ENCODE measurements at places on chromosomes 1 and 21.
A peak's percentile ranks its signal among the peaks of the same experiment; 100 is the strongest.

DNA sequence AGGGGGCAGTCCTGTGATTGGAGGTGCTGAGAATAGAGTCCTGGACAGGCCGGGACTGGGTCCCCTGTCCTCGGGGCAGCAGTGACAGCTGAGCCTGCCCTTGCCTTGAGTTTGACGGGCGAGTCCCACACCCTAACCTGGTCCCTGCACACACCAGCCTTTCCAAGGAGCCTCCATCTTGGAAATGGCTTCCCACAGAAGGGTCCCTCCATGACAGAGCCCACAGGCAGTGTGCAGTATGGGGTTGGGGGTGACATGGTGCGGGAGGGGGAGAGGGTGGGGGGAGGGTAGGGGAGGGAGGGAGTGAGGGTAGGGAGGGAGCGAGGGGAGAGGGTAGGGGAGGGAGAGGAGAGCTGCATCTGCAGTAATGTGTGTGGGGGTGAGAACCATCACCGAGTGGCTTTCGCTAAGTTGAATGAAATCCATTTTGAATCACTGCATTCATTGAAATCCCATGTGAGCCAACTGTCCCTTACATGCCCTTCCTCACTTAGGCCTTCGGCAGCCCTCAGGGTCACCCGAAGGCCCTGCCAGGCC is 10.1 kb upstream of the TMEM52 start:
- DNase-seq, result no peak

DNA sequence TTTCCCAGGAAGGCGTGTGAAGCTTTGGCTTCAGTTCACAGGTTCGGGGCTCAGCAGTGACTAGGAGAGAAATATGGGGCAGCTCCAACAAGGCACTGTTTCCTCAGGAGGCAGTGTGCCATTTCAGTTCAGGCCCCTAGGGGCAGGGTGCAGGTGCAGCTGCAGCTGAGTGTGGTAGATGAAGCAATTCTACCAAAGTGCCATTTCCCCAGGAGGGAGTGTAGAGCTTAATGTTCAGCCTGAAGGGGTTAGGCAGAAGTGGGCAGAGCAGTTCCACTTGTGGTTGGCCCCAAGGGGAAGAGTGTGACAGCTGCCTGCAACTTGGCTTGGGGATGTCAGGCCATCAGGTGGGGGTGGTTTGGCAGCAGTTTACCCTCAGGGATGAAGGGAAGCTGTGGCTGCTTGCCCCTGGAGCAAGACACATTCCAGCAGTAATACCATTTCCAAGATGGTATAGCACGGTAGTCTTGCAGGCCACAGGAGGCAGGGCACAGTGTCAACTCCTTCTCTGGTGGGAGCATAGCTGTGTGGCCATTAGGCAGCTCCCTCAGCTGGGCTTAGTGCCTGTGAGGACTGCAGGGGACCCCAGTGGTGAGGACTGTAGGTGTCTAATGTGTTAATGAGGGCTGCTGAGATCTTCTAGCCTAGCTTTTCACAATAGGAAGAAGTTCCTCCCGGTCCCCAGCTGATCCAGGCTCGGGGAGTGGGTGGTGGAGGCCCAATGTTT is 34.7 kb downstream of the RGSL1 start:
- no peak for DNase-seq

- no peak for DNase-seq
These were observed 34.4 kb downstream of the NENF start for GRCh38 chr1:212466898-212467650.

GRCh38 chr1:76949503-76949902 is 82.2 kb downstream of the ST6GALNAC5 start:
- no peak for DNase-seq

GRCh38 chr1:30695439-30695841 is 27.9 kb downstream of the MATN1 start:
- no peak for DNase-seq

GRCh38 chr1:106952776-106953175 is 103.7 kb upstream of the PRMT6 start:
- no peak for DNase-seq

- no peak for DNase-seq
These were observed 112.3 kb downstream of the TM2D1 start for GRCh38 chr1:61612602-61613001.

DNA sequence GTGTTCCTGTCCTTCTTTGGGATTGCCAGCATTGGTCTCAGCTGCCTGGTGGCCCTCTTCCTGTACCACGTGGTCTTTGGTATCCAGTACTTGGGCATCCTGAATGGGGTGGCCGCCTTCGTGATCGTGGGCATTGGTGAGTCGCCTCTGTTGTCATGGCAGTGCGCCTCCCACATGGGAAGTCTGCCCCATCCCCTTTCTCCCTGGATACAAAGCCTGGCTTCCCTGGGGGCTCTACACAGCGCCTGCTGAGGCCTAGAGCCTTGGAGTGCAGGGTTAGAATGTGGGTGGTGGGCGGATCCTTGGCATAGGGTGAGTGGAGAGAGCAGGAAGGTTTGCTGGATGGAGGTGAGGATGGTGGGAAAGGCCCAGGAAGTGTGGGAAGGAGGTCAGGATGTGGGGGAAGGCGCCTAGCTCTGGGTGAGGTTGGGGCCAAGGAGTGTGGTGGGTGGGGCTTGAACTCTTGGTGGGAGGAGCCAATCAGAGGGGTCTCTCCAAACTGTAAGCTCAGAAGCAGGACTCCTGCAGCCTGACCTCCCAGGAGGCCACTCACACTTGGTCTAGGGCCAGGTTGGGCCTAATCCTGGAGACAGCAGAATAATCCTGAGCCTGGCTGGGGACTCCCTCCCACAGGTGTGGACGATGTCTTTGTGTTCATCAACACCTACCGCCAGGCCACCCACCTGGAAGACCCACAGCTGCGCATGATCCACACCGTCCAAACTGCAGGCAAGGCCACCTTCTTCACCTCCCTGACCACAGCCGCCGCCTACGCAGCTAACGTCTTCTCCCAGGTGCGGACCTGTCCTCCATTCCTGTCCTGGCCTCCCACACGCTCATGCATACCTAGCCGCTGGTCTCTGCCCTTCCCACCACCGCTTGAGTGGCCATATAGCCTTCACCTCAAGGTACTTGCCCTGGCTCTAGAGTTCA is 36.7 kb downstream of the DISP3 start:
- no peak for DNase-seq

GRCh38 chr1:1079408-1080121 is 5.5 kb upstream of the RNF223 start:
- peak; percentile 30 for DNase-seq

DNA sequence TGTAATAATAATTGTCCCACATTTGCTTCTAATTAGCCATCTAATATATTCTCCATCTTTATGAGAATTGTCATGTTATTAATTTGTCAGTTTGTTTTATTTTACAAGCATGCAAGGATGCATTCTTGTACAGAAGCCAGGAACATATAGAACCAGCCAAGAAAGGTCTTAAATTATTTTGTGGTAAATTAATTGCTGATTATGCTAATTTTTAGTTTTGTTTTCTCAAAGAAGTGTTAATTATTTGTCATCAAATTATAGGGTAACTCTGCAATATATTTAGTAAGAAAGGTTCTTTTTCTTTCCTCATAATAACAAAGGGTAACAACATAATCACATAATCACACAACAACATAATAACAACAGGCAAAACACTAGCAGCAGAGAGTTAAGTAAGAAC is 5.7 kb downstream of the CLIC6 start:
- no peak for DNase-seq

GRCh38 chr21:46092811-46093667 is 4.9 kb upstream of the COL6A2 start:
- no peak for DNase-seq

DNA sequence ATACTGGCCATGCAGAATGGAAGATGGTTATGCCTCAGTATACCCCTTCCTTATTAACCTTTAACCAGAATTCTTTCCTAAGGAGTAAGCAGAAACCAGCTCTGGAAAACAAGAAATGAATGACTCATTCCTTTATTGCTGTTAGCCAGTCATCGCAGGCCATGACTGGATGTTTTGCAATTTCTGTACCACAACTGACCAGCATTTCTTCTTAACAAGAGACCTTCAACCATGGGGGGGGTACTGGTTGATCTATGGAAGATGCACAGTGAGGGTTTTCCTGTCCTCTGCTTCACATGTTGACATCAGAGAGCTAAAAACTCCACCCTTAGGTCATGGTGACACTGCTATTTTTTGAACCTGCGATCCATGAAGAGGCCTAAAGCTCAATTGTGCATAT is 28.0 kb upstream of the RNF2 start:
- peak; percentile 24 for DNase-seq

GRCh38 chr21:17819877-17820229 is 697 bp upstream of the C21orf91 start:
- no peak for DNase-seq

GRCh38 chr1:230125640-230126528 is 58.8 kb downstream of the GALNT2 start:
- DNase-seq, result no peak

- DNase-seq, result no peak
These were observed 336.6 kb upstream of the LYPLAL1 start for GRCh38 chr1:218837051-218837450.

- no peak for DNase-seq
These were observed 14.2 kb downstream of the RIMS3 start for GRCh38 chr1:40651138-40651857.

DNA sequence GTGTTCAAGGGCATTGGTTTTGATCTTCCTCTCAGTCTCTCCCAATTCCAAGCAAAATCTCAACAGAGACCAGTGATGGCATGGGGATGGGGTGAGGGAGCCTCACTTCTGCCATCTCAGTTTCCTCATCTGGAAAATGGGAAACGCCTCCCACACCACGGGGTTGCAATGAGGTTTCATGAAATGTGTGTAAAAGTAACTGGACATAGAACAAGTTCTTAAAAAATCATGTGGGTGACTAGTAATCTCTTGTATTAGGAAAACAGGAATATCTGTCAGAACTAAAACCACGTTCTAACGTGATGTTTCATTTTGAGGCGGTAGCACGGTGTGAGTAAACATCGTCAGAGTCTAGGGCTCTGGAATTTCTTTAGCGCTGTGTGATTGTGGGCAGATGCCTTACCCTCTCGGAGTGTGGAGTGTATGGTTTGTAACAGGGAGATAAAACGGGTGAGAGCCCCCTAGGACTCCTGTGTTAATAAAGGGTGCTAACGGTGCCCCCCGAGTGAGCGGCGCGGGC is 55.5 kb upstream of the DNAJC6 start:
- no peak for DNase-seq

- DNase-seq, result peak; percentile 2
These were observed 437.9 kb downstream of the NCAM2 start for GRCh38 chr21:21436012-21436534.

- no peak for DNase-seq
These were observed 121.9 kb downstream of the GRIK3 start for GRCh38 chr1:36912365-36912865.

DNA sequence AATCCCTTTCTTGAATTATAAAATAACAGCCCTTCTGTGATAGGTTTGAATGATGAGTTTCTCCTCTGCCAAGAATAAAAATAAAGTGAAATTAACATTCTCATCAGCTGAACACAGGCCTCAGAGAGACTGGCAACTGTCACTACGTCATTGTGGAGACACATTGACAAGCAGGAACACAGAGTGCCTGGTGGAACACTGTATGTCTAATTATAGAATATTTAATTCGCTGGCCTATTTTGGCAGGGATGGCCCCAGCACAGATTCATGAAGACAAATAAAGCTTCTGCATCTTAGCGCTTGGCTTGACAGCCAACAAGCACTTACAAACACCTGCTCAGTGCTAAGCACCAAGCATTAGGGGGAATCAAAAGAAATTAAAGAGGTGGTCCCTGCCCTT is 52.0 kb upstream of the SMYD2 start:
- DNase-seq, result no peak

DNA sequence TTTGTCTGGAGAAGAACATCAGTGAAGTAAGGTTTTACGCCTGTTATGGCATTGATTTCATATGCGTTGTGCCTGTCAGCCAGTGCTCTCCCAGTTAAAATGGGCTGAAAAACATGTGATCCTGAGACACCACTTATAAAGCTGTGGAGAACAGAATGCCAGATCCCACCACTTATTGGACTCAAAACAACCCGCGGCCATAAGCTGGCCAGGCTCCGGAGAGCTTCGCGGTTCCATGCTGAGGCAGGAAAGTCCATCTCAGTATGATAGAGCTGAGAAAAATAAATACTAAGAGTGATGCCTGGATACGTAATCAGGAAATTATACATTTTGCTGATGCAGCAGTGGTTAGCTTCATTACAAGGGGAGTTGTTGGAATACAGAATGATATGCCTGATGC is 5.1 kb downstream of the APOBEC4 start:
- DNase-seq, result no peak

DNA sequence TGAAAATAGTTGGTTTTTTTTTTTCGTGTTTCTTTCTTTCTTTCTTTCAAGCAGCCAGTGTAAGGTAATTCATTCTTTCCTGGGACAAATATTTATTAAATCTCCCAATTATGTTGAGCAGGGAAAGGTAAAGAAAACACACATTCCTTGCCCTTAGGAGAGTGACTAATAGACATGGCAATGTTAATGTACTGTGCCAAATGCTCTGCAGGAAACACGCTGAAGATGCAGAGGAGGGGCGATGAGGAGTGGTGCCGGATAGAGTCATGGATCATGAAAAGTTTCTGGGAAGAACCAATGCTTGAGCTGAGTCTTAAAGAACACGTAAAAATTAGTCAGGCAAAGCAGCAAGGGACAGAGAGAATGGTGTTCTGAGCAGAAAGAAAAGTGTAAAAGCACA is 199.2 kb downstream of the DNM3 start:
- peak; percentile 11 for DNase-seq

- DNase-seq, result no peak
These were observed 33.9 kb downstream of the CSF1 start for GRCh38 chr1:109944541-109944940.

DNA sequence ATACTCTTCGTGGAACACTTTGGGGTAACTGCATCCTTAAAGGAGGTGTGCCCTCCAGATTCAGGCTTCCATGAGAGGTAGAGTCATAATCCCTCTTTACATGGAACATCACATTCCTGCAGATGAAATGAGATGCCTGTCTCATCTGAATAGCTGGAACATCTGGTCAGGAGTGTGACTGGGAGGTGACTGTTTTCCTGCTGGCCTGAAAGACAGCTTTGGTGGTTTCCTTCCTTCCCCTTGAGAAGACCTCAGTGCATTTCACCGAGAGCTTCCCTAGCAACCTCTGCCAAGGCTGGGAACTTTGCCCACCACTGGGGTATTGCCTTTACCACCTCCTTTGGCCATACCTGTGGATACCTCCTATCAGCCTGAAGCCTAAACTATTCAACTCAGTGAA is 46.7 kb upstream of the GUCA2A start:
- no peak for DNase-seq

DNA sequence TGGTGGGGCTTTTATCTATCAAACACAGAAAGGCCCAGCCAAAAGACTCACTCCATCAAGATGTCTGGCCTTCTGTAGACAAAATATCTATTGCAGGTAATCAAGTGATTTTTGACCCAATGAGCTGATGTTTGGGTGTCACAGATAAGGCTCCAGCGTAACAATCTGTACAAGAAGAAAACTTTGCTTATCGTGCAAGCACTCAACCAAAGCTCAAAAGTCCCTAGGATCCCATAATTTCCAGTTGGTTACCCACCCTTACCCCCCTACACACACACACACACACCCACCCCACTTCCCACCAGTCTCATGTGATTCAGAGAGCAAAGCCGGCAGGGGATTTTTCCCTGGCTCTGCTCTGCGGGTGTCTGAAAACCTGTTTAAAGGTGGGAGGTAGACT is 5.8 kb downstream of the ITPKB start:
- DNase-seq, result no peak

GRCh38 chr1:22154626-22155025 is 11.7 kb upstream of the WNT4 start:
- no peak for DNase-seq

- DNase-seq, result peak; percentile 54
These were observed 179.2 kb downstream of the ATG4C start for GRCh38 chr1:62962901-62963776.
